ENCODE measurements at places on chromosomes 1 and 21.

- no peak for DNase-seq
Measured at GRCh38 chr1:6185635-6186382, 5.7 kb upstream of the CHD5 start.

GRCh38 chr1:15574741-15575140, 10.1 kb downstream of the AGMAT start:
- DNase-seq, result no peak

DNA sequence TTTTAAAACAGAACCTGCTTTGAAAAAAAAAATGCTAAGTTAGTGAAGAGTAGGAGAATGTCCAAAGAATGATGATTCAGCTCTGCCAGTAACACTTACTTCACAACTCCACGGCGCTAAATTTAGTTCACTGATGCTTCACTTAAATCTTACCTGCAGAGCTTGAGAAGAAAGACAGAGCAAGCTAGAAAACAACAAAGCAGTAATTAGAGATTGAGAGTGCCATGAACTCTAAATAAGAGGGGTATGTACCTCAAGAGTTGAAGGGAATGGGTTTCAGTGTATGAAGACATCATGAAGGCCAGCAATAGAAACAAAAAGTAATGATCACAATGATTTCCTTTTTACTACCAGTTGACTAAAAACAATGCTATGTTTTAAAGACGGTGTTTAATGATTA, 32.8 kb downstream of the EPRS1 start:
- no peak for DNase-seq

- no peak for DNase-seq
Measured at GRCh38 chr1:18440385-18441226, 40.1 kb upstream of the KLHDC7A start.

DNA sequence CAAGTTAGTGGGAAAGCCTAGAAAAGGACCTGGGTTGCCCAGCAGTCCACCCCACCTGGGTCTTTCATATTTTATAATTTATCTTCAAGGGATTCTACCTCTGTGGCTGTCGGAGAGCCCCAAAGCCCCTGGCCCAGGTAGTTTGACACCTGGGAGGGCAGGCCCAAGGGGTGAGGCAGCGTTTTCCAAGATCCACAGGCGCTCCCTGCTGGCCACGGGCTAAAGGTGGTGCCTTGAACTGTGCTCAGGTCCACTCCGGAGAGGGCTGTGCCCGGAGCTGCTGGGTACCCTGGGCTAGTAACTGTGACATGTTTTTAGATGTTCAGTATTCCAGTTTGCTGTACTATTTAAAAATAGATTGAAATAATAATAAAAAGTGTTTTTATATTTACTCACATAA, 37.2 kb upstream of the CRNN start:
- DNase-seq, result no peak
